ENCODE measurements at places on chromosomes 6 and 20.
A peak's percentile ranks its signal among the peaks of the same experiment; 100 is the strongest.

GRCh38 chr6:53761036-53761435 is 33.8 kb upstream of the LRRC1 start:
- no peak for DNase-seq

DNA sequence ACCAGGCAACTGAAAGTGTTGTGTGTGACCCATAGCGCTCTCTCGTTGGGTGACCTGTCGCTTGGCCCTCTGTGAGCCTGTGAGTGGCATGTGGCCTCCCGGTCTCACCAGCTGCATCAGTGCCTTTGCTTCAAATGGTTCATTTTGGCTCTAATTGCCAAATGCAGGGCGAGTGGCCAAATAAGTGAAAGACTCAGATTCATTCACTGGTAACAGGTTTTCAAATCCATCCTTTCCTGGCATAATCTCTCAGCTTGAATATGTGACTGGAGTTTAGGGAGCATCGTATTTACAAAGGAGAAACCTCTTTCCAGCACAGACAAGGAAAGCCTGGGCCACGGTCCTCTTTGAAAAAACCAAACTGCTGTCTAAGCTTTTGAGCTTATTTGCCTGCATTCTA is 321.6 kb upstream of the QKI start:
- DNase-seq, result no peak

DNA sequence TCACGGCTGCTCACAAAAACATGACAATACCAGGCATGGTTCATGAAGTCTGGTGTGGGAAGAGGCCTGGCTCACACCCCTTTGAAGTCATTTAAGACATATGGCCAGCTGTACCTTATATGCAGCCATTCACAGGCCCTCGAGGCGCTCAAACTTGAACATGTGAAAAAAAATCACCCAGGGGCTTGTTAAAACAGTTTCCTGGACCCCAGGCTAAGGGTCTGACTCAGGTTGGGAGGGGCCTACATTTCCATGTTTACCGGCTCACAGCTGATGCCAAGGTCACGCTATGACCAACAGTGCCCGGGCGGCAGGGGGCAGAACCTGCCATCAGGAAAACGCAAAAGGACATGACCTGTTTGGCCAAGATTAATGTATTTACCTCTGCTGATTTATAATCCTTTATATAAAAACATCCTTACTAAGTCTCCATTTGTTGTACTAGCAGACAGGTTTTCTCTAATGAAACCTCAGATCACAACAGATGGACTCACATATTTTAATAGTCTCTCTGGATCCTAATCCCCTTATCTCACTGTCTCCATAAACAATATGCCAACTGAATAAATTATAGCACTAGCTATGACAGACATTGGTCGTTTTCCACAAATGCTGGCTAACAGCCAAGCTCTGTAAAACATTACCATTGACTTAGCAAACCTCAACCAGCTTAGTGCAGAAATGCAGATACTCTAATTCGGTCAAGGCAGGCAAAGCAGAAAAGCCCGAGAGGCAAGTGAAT is 19.9 kb downstream of the EZR start:
- DNase-seq, result peak; percentile 34

- no peak for DNase-seq
Observed at GRCh38 chr6:157033428-157034140, 256.4 kb downstream of the ARID1B start.
